ENCODE measurements at places on chromosomes 6 and 20. TPM values are rescaled to one million over a fixed set of nuclear protein-coding genes. Genes with fewer than 3 reads are reported as not detected.

- no peak for DNase-seq
Observed at GRCh38 chr6:138008791-138009190, 98.4 kb downstream of the PERP start.

DNA sequence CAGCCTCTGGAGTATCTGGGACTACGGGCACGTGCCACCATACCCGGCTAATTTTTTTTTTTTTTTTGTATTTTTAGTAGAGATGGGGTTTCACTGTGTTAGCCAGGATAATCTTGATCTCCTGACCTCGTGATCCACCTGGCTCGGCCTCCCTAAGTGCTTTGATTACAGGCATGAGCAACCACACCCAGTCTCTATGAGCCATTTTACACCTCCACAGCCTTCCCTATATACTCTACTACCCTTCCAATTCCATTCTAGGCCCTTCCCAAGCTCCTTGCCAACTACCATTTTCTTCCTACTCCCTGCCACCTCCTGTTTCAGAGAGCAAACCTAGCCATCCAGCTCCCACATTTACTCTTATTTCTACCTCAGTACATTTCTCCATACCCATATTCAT is 7.7 kb upstream of the HLA-DMA start:
- no peak for DNase-seq

- no peak for DNase-seq
Observed at GRCh38 chr20:33660035-33660684, 2.0 kb upstream of the C20orf144 start.

- DNase-seq = no peak
Observed at GRCh38 chr20:33787253-33787891, 23.8 kb upstream of the CHMP4B start.

DNA sequence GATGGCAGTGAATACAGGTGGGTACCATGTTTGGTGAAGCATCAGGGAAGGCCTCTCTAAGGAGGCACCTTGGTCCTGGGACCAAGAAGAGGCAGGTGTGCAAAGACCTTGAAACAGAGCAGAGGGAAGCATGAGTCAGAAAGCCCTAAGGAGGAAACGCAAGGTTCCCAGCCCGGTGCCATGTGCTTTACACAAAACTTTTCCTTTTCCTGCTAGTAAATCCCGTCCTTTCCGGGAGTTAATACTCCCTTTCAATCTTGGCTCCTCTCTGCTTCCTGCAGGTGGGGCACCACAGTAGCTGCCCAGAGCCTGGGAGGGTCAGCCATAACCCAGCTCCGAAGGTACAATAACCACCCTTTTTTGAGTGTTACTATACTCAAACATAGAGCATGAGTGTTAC is 19.4 kb upstream of the SLC23A2 start:
- DNase-seq = no peak

DNA sequence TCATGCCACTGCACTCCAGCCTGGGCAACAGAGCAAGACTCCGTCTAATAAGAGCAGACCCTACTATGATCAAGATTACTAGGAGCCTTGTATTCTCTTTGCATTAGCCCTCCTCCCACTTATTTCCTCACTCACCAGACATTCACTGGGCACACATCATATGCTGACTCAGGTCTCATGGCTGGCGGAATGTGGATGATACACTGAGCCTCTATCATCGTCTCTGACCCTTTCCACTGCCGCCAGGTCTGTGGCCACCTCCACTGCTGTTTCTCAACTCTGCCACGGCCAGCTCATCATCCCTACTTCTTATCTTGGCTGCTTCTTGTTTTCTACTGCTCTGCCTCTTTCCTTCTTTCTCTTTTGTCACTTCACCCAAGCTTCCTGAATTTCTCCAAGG is 161.0 kb downstream of the BACH2 start:
- no peak for DNase-seq

GRCh38 chr6:19812512-19813119 is 24.6 kb upstream of the ID4 start:
- DNase-seq = no peak

DNA sequence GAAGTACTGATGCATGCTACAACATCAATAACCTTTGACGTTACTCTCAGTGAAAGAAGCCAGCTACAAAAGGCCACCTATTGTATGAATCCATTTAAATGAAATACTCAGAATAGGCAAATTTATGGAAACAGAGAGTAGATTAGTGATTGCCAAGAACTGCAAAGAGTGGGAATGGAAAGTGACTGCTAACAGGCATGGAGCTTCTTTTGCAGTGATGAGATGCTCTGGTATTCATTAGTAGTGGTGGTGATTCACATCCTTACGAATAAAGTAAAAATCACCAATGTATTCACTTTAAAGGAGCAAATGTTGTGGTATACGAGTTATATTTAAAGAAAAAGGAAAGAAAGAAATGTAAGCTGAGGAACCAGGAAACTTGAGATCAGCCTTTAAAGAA is 126.8 kb upstream of the SAMD5 start:
- DNase-seq = no peak

DNA sequence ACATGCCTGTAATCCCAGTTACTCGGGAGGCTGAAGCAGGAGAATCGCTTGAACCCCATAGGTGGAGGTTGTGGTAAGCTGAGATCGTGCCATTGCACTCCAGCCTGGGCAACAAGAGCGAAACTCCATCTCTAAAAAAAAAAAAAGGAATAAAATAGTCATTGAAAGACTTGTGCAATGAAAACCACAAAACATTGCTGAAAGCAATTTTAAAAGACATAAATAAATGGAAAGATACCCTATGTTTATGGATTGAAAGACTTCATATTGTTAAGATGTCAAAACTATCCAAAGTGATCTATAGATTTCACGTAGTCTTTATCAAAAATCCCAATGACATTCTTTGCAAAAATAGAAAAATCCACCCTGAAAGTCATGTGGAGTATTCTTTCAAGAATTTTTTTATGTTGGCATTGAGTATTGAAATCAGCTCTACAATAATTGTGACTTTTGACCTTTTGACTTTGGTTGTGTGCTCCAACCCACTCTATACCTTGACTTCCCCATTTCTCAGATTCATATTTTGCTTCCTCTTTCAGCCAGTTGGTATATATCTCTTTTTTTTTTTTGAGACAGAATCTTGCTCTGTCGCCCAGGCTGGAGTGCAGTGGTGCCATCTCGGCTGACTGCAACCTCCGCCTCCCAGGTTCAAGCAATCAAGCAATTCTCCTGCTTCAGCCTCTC is 45.5 kb upstream of the SLC23A2 start:
- no peak for DNase-seq

DNA sequence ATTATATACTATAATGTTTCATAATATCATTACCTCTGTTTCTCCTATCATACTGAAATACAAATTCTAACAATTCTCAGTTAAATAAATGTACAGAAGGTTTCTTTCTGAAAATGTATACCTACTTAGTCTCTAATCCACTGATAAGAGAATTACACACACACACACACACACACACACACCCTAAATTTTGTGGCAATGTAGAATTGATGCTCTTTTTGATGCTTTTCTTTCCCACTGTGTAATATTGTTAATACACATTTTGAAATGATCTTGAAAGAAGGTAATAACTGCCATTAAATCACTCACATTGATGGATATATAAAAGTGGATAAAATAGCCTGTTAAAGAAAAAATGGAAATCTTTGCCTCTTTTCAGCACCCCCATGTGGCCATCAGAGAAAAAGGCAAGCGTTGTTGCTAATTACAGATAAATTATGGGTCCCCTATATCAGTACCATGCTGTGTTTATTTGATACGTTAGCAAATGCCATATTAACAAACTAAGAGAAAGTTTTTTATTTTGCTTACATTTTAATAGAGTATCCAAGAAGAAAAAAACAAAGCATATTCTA is 76.6 kb upstream of the VGLL2 start:
- DNase-seq = no peak

- DNase-seq = no peak
Observed at GRCh38 chr20:57895161-57895855, 185.5 kb upstream of the PMEPA1 start.

GRCh38 chr6:31170600-31170881 is at the start of gene POU5F1:
POU5F1 (minus strand) TSS chr6:31170682; CDS start chr6:31170620, 62 bp downstream.
- DNase-seq = no peak

GRCh38 chr6:137102050-137102848 is 57.5 kb upstream of the IL20RA start:
- DNase-seq = no peak

DNA sequence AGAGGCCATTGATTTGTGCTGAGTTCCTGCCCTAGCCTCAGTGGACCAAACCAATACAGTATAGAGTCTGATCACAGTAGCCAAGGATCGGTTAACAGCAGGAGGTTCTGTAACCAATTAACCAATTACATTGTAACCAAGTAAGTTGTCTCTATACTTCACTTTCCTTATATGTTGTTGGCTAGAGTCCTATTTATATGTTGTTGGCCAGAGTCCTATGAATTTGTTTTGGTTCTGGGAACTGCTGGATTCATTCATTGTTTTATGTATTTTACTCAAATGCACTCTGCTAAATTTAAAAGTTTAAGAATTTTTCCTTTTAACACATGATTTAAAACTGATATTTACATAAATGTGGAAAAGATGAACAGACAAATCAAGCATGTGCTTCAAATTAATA is 597.4 kb upstream of the HS3ST5 start:
- DNase-seq = no peak

GRCh38 chr6:105445481-105445880 is 42.6 kb upstream of the PREP start:
- DNase-seq = no peak

DNA sequence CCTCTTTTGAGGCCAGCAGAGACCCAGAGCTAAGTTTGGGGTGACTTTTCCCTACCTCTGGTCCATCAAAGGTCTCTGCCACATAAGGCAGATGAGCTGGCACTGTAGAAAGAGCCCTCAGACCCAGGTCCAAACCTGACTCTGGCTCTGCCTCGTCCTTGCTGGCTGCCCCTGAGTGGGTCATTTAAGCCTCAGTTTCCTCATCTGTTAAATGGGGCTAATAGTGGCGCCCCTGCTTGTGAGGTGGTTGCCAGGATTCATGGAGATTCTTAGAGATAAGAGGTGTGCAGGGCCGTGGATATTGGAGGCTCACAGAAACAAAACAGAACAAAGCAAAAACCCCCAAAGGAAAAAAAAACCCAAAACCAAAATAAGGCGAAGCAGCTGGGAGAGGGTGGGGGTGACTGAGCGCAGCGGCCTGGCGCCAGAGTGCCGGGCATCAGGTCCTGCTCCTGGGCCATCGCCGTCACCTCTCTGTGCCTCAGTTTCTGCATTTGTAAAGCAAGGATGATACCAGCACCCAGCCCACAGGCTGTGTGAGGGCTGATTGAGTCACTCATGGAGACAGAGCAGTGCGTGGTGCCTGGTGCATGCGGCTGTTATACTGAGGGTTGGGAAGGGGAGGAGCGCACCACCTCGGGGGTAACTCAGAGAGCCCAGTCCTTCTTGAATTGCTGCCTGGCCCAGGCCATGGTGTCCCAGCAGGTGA is 133.8 kb upstream of the PTPN1 start:
- DNase-seq = no peak

DNA sequence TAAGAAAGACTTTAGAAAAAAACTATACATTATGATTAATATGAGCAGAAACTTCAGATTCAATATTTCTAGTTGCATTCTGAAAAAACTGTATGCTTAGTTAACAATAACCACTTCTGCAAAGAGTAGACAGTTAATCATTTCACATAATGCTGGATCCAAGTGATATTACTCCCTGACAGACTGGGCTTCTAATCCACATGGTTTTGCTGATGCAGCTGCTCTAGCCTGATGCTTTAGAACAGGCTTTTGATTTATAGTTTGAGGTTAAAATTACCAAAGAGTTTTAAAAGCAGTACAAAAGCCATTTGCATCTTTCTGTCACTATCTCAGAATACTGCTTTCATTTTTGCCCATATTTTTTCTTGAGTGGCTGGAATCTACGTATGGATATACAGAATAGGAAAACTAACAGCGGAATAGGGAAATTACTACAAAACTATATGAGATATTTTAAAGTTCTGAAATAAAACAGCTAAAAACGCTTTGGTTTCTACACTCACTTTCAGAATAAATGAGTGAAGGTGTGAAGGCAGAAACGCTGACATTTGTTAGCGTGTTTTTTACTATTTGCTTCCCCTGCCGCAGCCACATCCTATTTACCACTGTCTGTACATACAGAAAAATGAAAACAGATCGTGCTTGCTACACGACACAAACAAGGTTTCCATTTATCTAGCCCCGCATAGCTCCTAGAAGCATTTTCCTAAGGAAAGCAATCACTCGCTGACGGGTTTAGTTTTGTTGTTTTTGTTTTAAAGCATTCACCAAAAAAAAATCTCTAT is 61.7 kb downstream of the METTL24 start:
- no peak for DNase-seq

- DNase-seq = no peak
Observed at GRCh38 chr6:158760618-158761250, 58.4 kb downstream of the EZR start.

DNA sequence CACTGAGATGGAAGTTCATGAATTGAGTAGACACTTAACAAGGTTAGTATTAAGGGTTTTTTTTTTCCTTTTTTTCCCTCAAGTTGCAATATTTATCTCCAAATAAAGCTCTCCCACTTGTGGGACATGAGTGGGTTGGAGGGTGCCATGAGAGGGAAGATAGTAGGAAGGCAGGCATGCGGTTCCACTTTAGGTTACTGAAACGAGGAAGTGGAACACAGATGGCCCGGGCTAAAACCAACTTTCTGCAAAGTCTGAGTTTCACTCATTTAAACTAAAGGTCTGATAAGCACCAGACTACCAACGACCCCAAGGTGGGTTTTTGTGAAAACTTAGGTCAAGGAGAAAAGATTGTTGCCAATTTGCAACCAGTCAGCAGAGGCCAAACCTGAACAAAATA is 42.2 kb downstream of the TBC1D7 start:
- DNase-seq = no peak

DNA sequence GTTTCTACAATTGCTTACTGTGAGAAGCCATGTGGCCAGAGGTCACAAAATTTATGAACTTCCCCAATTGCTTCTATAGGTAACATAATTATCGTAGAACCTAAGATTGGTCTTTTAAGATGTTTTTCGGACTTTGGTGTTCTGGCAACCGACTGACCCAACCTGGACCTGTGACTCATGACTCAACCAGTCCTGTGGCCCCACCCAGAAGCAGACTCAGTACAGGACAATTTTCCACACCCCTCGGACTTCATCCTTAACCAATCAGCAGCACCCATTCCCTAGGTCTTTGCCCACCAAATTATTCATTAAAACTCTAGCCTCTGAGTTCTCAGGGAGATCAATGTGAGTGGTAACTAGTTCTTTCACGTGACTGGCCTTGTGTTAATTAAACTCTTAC is 26.4 kb upstream of the AKAP12 start:
- DNase-seq = no peak

ROS1 gene
- not detected for polyA plus RNA-seq

B3GAT2 gene
- polyA plus RNA-seq = 0.25 TPM

MAFB gene
- polyA plus RNA-seq = 20.0 TPM

OR2H2 gene
- polyA plus RNA-seq = not detected

CPXM1 gene
- 19.4 TPM for polyA plus RNA-seq
